Activated CD4-positive, alpha-beta T cell treated with anti-CD3 and anti-CD28 coated beads for 1 hour (primary cell): ENCODE measurements at places on chromosomes 3 and 15.

DNA sequence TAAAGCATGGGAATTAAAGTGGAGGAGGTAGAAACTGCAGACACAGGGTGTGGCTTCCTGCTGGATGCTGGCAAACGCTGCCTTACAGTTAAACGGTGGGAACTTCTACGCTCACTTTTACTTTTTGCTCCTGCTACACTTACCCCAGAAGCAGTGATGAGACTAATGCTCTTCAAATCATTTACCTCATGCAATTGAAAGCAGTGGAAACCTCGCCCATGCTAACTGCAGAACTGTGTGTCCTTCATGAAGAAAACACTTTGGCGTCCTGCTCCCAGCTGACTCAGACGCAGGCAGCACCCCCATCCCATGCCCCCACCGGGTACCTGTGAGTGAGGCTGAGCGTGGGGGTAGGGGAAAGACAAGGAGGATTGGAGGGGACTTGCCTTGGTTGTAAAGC lies 31.8 kb downstream of the UPK1B start:
- DNase-seq: no peak

GRCh38 chr3:181278468-181279238 lies 289.1 kb upstream of the DNAJC19 start:
- DNase-seq: no peak

- no peak for DNase-seq
Observed at GRCh38 chr15:45448066-45448915, 69.9 kb upstream of the GATM start.

- peak; percentile 2 for DNase-seq
Observed at GRCh38 chr15:41979493-41980266, 7.3 kb upstream of the EHD4 start.

- DNase-seq: no peak
Observed at GRCh38 chr3:42037318-42037945, 53.7 kb upstream of the TRAK1 start.

GRCh38 chr3:192957441-192958021 lies 39.9 kb upstream of the MB21D2 start:
- DNase-seq: no peak

DNA sequence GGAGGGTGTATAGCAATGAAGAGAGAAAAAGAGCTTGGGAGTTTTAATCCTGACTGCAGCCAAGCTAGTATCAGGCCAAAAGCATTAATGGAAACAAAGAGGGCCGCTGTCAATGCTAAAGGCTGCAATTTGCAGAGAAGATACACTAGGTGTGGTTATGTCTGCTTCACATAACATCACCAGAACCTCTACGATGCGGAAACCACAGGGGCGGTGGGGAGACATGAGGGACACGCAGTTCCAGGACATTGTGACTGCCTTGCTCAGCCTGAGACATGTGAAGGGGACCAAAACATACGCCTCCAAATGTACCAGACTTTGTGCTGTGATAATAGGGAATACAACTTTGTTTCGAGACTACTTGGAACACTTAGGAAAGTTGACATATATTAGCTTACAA lies 88.4 kb downstream of the APBA2 start:
- DNase-seq: no peak

DNA sequence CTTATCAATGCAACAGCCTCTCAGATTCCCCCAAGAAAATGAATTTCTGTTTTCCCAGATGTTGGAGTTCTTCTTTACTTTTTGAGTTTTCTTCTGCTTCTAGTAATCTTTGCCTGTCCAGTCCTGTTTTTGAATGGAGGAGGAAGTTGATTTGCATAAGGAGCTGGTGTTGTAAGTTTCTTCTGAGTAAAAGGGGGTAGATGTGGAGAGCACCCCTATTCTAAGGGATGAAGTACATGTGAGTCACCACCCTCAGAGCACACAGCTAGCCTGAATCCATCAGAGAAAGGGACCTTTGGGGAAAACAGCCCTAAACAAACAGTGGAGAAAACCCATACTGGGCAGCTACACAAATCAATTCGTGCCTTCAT lies 34.5 kb downstream of the ACAA1 start:
- DNase-seq: no peak

- no peak for DNase-seq
Observed at GRCh38 chr3:178257491-178257890, 278.7 kb upstream of the KCNMB2 start.

DNA sequence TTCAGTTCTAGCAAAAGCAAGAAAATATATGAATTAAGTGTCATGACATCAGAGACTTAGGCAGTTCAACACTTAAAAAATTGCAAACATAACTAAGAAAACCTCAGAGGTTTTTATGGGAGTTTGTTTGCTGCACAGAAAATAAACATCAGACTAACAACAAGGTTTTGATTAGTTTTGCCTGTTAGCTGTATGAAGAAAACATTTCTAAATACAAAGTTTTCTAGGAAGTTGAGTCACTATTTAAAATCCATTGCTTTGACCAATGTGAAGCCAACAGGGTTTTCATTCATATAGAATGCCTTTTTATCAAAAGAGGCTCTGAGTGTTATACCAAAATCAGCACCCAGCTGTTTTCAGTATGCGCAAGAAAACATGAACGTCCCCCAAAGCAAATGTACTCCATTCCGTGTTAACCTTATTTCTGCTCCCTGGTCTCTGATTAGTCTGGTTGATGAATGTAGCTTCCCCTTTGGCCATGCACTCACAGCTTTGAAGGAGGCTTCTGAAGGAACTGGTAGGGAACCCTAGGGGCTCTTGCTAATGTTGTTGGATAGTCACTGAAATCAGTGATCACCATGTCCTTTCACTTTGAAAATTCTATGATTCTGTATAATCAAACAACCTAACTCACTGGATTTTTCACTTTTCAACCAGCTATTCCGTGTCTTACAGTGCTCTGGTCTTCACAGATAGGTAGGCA lies 89.6 kb upstream of the TSEN2 start:
- no peak for DNase-seq

- no peak for DNase-seq
Observed at GRCh38 chr3:56980798-56981390, 79.6 kb upstream of the SPATA12 start.
